Prostate gland (tissue), 2 donors: ENCODE measurements at places on chromosomes 11 and 22.
A peak's percentile ranks its signal among the peaks of the same experiment; 100 is the strongest.

DNA sequence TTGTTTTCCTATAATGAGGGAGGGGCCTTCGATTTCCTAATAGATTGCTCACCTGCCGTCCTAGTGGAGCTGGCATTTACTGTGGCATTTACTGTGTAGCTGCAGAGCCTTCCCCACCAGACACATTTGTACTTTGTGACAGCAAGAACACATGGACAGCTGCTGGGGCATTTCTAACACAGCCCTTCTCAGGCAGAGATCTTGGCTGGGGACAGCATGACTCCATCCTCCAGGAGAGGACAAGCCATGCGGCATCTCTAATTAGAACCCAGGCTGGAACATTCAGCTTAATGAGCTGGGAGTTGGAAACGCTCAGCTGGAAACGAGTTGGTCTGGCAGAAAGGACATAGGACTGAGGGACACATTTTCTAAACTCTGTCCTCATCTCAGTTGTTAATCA is 887.5 kb downstream of the NTM start:
- no peak for DNase-seq

DNA sequence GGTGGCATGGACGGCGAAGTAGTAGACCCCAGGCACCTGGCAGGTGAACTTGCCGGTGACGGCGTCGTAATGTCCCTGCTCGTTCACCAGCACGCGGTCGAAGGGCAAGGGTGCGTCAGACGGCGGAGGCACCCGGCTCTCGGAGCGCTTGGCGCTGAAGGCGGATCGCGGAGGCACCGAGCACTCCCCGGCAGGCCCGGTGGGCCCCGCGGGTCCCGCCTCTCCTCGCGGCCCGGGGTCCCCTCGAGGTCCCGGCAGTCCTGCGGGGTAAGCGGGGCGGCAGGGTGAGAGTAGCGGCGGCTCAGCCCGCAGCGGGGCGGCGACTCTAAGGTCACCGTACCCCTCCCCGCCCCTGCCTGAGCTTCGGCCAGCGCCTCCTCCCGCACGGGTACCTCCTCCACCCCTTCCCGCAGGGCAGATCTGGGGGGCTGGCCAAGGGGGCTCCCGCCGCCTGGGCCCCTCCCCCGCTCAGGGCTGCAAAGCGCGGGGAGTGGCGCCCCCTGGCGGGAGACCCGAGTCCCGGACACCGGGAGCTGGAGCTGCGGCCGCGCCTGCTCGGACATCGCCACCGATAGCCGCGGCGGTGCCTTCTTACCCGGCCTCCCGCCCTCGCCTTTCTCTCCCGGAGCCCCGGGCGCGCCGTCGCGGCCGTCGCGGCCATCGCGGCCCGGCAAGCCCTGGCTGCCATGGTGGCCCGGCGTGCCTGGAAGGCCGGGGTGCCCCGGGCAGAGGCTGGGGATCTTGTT is 921 bp downstream of the C1QTNF5 start:
- no peak for DNase-seq

- no peak for DNase-seq
These were observed 420.2 kb downstream of the NTM start for GRCh38 chr11:131790586-131790985.

DNA sequence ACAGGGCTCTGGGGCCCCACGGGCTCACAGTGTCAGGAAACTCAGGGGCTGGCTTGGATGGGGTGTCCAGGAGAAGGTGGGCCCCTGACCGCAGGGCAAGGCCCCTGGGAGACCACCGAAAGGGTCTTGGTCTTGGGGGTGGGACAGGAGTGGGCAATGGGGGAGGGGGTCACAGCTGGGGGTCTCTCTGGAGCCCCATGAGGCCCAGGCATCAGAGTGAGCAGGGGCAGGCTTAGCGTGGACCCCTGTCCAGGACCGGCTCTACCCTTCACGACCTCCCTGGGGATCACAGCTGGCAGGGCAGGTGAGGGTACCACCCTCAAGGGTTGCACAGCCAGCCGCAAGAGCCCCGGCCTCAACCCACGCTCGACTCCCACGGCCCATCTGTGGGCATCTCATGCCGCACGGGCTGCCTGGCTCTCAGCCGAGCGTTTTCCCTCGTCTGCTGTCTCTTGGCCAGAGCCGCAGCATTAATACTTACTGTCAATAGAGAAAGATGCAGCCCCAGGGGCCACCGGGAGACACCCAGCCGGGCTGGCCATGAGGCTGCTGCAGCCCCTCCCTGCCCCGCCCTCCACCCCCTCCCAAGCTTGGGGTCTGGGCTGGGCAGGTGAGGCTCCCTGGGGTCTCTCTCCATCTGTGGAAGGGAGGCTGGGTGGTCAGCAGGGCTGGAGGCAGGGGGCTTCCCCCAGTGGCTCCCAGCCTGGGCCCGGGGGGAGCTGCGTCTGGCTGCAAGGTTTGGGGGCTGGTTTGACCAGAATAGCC is 662 bp downstream of the MUC5B start:
- DNase-seq, result no peak

GRCh38 chr22:37742376-37743171 is 45.7 kb downstream of the TRIOBP start:
- DNase-seq, result no peak

DNA sequence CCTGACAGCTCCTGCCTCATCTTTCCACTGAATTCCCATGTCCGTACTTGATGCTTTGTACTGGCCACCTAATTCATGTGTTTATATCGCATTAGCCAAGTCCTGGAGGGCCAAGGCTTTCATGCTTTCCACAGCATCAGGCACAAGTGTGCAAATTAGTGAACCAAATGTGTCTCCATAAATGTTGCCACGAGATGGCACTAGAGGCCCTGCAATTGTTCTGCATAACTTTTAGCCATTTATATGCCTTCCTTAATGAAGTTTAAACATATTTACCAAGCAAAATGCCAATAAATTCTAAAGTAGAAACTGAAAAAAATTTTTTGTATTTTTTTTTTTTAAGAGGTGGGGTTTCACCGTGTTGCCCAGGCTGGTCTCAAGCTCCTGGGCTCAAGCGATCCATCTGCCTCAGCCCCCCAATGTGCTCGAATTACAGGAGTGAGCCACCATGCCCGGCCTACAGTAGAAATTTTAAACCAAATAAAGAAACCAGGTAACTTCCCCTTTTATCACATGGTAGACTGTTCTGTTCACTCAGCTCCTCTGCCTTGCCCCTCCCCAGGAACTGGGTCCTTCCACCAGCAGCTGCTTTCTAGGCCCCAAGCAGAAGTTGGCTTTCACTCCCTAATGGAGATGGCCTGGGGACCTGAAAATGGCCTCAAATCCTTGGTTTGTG is 20.8 kb upstream of the IL18BP start:
- peak; percentile 52 for DNase-seq

GRCh38 chr22:42227435-42227834 is 43.0 kb downstream of the TCF20 start:
- no peak for DNase-seq

DNA sequence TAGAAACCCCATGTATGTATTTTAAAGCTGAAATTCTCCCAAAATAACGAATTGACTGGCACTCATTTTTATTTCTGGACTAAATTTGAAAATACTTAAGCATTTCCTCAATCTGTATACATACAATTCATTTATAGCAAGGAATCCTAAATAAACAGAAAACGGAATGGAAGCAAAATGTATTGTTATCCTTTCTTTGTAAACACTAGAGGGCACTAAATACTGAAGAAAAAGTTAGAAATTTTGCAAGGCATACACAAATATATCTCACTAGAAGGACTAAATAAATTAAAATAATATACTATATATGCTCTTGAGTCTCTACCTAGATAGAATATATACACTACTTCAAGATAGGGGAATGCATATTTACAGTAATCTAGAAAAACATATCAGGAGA is 23.1 kb upstream of the ANO5 start:
- no peak for DNase-seq

- DNase-seq, result no peak
These were observed 13.8 kb upstream of the TUBA8 start for GRCh38 chr22:18096823-18097222.

- DNase-seq, result peak; percentile 41
These were observed 107.8 kb downstream of the LARGE1 start for GRCh38 chr22:33812360-33812977.

DNA sequence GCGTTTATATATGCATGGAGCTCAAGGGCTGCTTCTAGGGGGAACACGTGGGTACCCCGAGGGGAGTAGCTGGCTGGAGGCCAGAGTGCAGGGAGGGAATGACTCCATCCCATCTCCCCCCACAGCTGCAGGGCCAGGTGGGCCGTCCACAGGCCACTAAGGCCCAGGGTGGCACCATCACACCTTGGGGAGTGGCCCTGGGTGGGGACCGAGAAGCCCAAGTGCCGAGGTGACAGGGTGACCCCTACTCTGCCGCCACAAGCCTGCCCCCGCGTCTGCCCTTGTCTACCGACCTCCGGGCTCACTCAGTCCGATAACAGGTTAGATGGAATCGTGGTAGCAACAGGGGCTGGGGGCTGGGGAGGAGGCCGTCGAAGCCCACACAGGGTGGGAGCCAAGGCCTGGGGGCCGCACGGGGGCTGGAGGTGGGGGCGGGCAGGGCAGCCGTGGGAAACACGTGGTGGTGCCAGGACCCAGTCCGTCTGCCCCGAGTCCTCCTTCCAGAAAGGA is 125.7 kb downstream of the KCNQ1OT1 start:
- no peak for DNase-seq

GRCh38 chr11:46444305-46444704 is 52.7 kb upstream of the CHRM4 start:
- DNase-seq, result no peak

GRCh38 chr11:1864831-1865665 is 12.2 kb downstream of the LSP1 start:
- no peak for DNase-seq

GRCh38 chr11:132650969-132651720 is 881.2 kb downstream of the OPCML start:
- DNase-seq, result no peak

DNA sequence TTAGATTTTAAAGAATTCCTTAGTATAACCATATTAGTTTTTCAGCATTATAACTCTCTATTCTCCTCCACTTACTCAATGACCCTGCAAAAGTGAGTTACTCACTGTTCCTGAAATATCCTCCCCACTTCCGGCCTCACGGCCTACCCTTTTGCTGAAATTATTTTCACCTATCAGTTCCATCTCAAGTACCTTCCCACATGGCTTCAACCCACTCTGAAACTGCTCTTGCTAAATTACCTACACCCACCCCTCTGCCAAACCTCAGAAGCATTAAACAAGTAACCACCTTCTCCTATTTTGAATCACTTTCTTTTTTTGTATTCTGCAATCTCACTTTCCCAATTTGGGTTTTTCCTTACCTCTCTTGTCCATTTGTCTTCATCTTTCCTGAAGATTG is 37.7 kb downstream of the OR5P2 start:
- DNase-seq, result no peak

- no peak for DNase-seq
These were observed 317.8 kb downstream of the NTM start for GRCh38 chr11:131688048-131688693.

DNA sequence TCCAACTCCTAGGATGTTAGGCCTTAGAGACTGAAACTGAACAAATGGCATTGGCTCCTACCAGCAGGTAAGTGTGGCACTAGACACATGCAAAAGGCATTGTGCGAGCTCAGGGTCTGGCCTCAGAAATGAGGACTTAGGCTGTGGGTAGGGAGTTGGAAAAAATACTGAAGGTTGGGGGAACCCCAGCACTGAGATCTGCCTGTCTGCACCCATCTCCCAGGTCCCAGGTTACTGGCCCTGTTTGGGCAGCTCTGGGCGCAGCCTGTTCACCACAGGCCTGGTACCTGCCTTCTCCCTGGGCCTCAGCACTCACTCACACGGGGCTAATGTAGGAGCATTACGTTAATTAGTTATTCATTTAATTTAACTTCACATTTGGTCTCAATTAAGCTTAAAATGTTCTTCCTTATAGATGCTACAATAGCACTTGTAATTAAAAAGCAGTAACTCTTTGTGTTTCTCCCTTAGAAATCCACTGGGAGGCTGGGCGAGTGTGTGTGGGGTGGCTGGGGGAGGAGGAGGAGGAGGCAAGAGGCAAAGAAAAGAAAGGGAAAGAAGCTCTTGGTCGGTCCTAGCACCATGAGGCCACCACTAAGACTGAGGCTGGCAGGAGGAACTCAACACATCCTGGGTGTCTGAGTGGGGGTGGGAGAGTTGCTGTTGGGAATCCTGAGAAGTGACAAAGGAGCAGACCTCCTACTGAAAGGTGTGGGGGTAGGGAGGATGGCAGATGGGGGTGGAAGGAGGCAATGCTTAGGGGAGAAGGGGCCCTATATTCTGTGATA is 19.4 kb downstream of the TMEM218 start:
- no peak for DNase-seq

DNA sequence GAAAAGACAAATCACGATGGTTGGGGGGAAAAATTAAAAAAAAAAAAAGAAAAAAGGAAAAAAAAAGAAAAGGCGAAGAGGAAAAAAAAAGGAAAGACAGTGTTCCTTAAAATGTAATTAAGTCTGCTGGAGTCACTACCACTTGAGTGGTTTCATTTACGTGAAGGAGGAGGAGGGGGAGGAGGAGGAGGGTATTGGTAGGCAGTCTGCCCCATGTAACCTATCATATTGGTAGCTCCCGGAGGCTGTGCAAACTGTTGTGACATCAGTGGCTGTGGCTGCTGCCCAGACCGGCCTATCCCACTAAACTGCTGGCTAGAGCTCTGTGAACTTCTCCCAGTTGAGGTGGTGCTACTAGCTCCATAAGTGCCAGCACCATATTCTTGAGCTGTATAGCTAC is 17.9 kb downstream of the KDELR3 start:
- DNase-seq, result peak; percentile 36
